ENCODE measurements at places on chromosomes 2 and 18.

GRCh38 chr2:27830656-27831055 lies 59.1 kb downstream of the MRPL33 start:
- no peak for DNase-seq

DNA sequence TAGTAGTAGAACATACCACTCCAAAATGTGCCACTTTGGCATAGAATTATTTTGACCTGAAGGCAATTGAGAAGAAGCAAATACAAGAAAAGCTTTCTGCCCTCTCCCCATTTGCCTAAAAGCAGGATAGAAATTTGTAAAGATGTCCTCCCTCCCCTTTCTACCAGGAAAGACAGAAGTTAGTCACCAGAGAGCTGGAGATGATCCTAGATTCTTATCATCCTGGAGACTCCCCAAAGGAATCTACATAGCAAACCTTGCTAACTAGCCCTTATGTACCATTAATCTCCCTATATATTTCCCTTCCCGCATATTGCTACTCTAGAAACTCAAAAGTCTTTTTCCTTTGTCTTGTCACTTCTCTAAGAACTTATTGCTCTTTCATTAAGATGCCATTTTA lies 12.6 kb upstream of the TMEM37 start:
- DNase-seq, result no peak

GRCh38 chr2:101710471-101711318 lies 13.2 kb downstream of the MAP4K4 start:
- DNase-seq, result no peak

DNA sequence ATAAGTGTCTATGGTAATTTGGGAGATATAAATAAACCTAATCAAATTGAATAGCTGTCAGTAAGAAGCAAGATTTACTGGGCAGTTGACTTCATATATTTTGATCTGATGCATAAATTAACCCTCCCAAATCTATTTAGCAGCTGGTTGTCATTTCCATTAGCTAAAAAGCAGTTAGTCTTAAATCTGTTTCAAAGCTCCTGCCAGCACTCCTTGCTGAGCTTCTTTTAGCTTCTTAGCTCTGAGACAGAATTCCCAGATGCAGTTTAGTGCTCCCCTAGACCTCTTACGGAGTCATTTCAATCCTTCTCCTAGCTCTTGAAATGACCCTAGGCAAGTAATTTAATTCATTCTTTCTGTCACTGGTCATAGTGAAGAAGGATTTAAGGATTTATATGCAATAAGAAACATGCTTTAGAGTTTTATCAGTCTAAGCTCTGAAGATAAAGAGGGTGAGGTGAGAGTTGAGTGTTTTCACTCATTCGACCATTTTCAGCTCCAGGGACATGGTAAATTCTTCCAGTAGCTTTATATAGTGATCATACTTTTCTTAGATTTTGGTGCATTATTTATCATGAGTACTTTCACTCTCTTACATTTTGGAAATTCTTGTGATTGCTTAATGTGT lies 98.9 kb downstream of the PHLPP1 start:
- no peak for DNase-seq

DNA sequence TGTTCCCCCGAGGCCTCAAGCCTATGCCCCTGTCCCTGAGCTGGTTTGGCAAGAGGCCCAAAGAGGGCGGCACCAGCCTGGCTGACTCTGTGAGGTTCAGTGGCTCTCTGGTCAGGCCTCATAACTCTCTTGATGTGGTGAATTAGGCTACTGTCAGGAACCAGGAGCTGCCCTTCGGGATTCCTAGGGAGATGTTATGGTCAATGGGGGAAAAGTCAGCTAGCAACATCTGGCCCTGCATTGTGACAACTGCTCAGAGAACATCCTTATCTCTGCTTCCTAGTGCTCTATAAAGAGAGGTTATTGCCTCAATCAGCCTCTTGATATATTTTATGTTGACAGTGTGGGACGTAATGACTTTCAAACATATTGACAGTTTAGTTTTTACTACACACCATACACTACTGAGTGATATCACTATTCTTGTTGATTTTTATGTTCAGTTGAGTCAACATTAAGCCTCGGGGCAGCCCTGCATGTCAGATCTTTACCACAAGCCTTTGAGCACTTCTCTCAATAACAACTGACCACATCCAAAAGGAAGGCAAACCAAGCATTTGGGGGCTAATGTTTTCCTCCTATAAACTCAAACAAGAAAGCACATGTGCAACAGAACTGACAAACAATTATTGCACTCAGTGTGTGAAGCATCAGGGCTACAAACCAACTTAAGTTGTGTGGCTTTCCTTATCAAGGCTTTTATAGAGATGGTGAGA lies 448.3 kb upstream of the SLC14A2 start:
- no peak for DNase-seq

GRCh38 chr2:19747310-19748072 lies 154.3 kb downstream of the TTC32 start:
- no peak for DNase-seq

GRCh38 chr18:6543330-6543908 lies 128.7 kb upstream of the L3MBTL4 start:
- DNase-seq, result peak; percentile 22

DNA sequence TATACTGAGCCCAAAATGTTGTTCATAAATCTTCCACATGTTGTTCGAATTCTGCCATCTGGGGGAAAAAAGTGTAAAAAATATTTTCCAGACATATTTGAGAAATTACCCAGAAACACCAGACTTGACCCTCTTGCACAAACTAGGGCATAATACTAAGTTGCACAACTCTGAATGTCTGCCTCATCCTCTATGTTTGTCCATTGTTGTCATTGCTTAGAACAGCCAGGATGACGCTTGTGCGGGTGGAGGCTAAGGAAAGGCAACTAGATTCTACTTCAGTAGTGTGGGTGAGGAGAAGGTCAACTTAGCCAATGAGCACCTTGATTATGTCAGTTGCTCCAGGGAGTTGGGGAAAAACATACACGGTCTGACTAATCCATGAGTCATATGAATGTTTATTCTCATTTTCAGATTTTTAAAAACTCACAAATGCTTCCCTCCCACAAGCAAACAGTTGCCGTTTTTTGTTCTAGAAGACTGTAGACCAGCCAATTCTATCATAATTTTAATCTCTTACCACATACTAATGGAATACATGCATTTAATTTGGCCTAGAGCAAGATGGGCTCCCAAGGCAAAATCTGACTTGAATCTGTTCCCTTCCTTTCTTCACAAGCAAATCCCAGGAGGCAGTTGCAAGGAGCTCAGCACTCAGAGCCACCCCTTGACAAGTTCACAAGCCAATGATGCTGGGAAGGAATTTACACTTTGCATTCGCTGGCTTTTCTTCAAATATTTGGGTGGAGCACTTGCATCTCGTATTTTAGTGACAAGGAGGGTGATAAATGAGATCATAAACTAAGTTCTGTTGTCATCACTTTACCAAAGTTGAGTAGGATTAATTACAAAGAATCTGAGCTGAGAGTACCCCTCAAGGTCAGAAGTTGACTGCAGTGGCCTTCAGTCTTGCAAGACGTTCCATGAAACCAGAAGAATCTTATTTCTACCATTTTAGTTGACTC lies 163.2 kb upstream of the TWIST2 start:
- no peak for DNase-seq

DNA sequence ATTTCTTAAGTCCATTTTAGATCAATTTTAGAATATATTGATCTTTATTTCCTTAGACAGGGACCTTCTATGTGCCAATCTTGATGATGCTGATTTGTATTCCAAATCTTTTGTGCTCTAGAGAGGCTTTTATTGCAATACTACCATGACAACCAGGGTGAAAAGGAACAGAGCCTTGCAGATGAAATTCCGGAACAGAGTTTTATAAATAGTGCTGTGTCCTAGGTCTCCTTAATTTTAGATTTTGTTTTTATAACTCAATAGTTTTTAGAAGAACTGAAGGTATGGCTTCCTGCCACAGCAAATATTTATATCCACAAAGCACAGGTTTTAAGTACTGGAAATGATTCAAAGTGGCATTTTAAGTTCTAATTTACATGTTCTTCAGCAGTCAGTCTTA lies 160.2 kb downstream of the PMAIP1 start:
- DNase-seq, result no peak

- no peak for DNase-seq
Observed at GRCh38 chr2:217366966-217367365, 507.1 kb upstream of the TNP1 start.

- no peak for DNase-seq
Observed at GRCh38 chr2:105678346-105678745, 66.4 kb upstream of the NCK2 start.

DNA sequence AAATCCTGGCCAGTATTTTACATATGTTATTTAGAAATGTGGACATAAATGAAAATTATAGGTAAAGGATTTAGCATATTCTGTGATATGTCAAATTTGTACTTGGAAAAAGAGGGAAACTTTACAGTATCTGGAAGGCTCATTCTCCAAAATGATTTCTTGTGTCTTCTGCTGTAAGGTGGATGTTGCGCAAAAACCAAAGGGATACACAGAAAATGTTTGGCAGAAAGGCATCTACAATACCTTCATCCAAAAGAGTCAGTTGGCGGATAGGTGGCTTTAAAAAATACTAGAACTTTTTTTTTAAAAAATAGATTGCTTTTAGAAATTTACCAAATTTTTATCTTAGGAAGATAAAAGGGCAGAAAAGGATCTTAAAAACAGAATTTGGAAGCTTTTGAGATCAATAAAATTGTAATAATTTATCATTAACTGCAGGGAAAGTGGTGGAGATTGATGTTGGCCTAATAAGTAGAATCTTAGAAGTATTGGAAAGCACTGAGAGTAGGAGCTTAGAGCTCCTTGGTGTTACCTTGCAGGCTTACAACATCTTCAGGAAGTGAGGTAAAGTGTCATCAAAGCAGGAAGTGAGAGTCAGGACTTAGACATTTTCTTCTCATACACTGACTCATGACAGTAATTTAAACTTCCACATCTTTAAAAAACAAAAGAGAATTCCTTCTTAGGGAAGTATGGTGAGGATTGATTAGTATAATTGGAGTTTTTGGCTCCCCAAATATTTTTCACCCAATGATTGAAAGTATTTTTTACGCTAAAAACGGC lies 2.1 kb downstream of the NABP1 start:
- peak; percentile 60 for DNase-seq

GRCh38 chr18:51391731-51392130 lies 194.2 kb upstream of the MEX3C start:
- no peak for DNase-seq

DNA sequence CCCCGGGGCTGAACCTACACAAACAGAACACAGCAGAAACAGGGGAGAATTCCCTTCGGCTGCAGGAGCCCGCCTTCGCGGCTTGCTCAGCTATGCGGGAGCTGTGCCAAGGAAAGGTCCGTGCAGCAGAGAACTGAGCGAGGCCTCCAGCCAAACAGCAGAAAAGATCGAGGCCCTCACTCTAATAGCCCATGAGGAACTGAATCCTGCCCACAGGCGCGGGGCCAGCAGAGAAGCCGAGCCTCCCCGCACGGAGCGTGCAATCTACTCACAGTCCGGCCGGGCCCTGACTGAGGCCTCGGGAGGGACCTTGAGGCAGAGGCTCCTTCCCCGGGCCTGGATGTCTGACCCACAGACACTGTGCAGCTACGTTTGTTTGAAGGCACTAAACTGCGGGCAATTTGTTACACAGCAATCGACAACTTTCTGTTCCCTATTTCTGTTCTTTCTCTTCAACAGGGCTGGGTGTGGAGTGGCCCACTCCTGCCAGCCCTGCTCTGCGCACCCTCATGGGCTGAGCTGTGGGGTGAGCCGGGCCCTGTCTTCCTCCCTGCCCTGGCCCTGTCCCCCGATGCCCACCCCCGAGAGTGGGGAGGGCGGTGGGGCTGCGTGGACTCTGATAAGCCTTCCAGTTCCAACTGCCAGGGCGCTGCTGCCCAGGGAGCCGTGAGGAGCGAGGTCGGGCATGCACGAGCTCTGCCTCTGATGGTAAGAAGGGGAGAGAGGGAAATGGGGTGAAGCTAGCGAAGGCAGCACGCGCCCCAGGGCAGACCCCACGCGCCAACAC lies 13.7 kb downstream of the HES6 start:
- DNase-seq, result no peak

GRCh38 chr2:168183308-168183997 lies 63.9 kb downstream of the STK39 start:
- no peak for DNase-seq

- DNase-seq, result no peak
Observed at GRCh38 chr2:74983631-74984392, 25.4 kb downstream of the POLE4 start.

DNA sequence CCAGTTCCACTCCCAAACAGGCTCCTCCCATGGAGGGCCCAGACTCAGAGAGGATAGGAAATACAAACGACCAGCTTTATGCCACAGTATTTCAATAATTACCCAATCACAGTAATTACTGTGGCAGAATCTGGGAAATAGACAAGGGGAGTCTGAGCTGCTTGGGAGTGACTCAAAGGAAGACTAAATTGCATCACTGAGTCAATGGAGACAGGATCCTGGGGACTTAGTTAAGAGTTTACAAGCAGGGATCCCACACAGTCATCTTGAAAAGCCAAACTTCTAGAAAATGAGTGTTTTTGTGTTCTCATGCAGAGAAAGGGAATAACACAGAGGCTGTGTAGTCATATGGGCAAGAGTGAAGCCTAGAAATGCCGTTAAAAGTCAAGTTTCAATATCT lies 1142.1 kb downstream of the CNTNAP5 start:
- no peak for DNase-seq

- DNase-seq, result no peak
Observed at GRCh38 chr2:212733273-212733672, 194.7 kb upstream of the ERBB4 start.

GRCh38 chr2:215504547-215504946 lies 68.7 kb upstream of the FN1 start:
- no peak for DNase-seq

DNA sequence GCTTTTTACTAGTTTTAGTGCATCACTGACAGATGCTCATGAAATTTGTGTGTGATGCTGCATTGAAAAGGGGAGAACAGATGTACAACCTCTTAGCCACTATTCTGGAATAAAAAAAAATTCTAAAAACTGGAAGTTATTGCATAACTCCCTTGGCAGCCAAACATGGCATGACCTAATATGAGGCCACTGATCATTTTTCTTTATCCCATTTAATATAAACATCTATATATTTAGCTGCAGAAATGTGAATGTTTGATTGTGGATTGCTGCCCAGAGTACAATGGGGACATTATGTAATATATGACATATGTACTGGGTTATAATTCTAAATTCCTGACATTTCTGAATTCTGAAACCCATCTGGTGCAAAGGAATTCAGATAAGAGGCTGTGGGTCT lies 86.5 kb downstream of the CDCA7 start:
- no peak for DNase-seq
